T-helper 17 cell (primary cell): ENCODE measurements at places on chromosomes 1 and 21. TPM values are rescaled to one million over a fixed set of nuclear protein-coding genes. Genes with fewer than 3 reads are reported as not detected.

RXRG gene
- total RNA-seq = not detected

WNT2B gene
- total RNA-seq = 0.13 TPM

SLC45A1 gene
- 0.65 TPM for total RNA-seq

DISP1 gene
- total RNA-seq = 1.9 TPM

HEYL gene
- total RNA-seq = 0.10 TPM

- no peak for DNase-seq
These were observed 754 bp downstream of the BGLAP start for GRCh38 chr1:156242738-156243137.

- DNase-seq = no peak
These were observed 229.2 kb downstream of the TTLL7 start for GRCh38 chr1:83769594-83770318.

- no peak for DNase-seq
These were observed 19.5 kb downstream of the ATF3 start for GRCh38 chr1:212628046-212628445.

- peak; percentile 60 for DNase-seq
These were observed 19.1 kb downstream of the RUNX3 start for GRCh38 chr1:24910751-24911650.

GRCh38 chr1:194903524-194903923 lies 1704.7 kb downstream of the KCNT2 start:
- no peak for DNase-seq

DNA sequence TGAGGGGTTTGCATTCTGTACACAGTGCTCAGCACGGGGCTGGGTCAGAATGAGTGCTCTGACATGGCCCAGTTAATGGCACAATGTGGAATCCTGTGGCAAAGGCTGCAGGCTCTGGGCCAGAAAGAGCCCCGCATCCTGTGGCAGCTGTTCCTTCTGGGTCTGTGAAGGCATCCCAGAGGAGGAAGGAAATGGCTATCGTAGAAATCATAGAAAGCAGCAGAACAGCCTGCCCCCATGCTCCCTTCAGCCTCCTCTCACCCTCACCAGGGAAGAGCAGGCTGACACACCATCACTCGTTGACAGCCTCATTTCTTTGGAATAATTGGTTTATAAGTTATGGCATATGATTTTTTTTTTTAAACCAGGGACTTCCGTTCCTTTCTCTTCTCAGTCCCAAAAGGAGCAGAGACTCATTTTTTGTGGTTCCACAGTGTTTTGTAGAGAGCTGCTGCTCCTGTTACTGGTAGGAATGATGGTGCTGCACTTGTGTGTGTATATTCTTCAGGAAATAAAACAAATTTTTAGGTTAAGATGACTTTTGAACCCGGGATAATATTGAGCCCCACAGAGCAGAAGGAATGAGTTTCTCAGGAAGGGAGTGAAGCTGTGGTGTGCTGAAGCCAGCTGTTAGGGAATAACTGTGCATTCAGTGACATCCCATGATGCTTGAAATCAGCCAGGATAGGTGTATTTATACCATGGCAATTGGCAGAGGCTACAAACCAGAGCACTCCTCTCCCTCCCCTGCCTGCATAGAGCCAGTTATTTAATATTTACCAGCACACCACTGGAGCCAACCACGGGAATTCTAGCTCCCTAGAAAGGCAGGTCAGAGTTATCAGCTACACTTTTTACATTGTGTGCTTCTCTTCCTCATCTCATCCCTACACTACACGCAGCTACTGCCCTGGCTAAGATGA lies 32.0 kb downstream of the PLXNA2 start:
- DNase-seq = no peak

DNA sequence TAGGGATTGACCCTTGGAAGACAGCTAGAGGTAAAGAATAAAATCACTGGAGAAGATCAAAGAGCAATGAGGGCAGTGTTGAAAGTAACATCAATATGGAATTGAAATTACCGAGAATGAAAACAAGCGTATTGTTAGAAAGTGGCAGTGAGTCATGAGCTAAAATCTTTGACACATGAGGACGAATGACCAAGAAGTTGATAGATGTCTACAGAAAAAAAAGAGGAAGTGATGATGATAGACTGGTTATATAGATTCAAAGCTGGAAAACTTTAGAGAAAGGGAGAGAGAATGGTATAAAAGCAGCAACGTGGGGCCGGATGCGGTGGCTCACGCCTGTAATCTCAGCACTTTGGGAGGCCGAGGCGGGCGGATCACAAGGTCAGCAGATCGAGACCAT lies 12.5 kb upstream of the DNM3 start:
- no peak for DNase-seq
